Inflammatory macrophage treated with lipopolysaccharide for 4 hours (primary cell): ENCODE measurements at places on chromosomes 7 and 10.

DNA sequence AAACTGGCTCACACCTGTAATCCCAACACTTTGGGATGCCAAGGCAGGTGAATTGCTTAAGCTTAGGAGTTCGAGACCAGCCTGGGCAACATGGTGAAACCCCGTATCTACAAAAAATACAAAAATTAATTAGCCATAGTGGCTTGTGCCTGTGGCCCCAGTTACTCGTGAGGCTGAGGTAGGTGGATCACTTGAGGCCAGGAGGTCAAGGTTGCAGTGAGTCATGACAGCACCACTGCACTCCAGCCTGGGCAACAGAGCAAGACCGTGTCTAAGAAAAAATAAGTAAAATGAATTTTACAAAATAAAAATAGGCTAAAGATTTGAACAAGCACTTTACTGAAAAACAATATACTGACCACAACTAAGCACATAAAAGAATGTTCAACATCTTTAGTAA lies 9.8 kb upstream of the ORC5 start:
- no peak for DNase-seq

- no peak for DNase-seq
Measured at GRCh38 chr10:28320090-28320489, 17.2 kb upstream of the MPP7 start.

DNA sequence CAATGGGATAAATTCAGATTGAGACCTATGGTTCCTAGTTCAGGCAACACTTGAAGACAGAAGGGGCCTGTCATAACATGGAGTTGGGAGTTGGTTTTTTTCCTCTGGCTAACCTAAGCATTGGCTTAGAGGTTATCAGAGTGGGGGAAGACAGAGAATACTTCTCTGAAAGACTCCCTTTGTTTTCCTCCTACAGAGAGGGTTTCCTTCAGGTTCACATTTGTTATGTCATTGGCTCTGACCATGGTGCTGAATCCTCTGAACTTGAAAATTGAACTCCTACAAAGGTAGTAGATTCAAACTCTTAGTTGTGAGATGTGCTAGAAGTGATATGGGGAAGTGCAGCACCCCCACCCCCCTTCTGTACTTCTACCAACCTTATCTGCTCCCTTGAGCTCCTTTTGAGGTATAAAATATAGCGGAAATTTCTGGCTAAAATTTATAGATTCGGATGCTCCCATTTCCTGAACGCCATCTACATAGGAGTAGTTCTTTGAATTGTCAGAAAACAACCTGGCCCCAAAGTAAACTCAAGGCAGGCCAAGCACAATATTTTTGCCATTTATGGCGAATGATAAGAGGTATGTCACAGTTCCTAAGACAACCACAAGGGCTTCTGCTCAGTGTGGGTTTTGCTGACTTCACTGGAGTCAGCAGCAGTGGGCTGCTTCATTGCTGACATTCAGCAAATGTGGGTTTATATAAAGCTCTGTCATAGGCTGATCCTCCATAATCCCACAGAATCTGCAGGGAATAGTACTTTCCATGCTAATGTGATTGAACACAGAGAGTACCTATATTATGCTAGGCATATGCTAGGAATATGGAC lies 131.6 kb upstream of the KLF14 start:
- no peak for DNase-seq

- no peak for DNase-seq
Measured at GRCh38 chr7:911791-912480, 35.6 kb downstream of the GET4 start.

GRCh38 chr7:124328774-124329173 lies 295.9 kb upstream of the TMEM229A start:
- DNase-seq: no peak

DNA sequence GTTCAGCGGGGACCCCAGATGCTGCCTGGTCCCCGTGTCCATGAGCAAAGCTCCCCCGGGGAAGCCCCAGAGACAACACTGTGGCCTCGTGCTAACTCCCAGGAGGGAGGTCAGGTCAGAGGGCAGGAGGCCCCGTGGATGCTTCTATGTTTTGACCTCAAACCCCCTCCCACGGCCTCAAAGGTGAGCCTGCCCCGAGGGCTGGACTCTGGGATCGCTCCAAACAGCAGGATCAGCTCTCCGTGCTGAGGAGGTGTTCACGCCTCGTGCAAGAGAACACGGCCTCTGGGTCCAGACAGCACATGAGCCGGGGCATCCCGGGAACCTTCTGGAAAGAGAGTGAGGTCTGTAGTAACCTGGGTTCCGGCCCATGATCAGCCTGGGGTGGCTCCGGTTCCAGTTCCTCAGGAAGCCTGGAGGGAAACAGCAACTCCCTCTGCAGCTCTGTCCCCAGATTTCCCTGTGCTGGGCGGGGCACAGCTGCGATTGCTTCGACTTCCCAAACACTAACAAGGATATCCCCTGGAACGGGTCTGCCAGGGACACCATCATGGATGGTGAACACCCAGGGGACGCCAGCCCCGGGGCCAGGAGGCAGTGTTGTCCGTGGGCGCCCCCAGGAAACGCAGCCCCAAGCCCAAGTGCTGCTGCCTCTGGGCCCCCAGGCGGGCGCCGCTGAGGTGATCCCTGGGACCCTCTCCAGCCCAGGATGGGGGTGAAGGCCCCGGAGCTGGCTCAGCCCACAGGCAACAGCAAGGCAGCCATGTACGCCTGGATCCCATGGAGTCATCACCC lies 18.0 kb upstream of the INPP5A start:
- no peak for DNase-seq

GRCh38 chr7:47536661-47537611 lies 45.0 kb downstream of the TNS3 start:
- peak; percentile 19 for DNase-seq

- DNase-seq: no peak
Measured at GRCh38 chr10:65365878-65366277, 1560.0 kb upstream of the LRRTM3 start.

- peak; percentile 74 for DNase-seq
Measured at GRCh38 chr10:67668448-67668847, 27.5 kb downstream of the CTNNA3 start.

DNA sequence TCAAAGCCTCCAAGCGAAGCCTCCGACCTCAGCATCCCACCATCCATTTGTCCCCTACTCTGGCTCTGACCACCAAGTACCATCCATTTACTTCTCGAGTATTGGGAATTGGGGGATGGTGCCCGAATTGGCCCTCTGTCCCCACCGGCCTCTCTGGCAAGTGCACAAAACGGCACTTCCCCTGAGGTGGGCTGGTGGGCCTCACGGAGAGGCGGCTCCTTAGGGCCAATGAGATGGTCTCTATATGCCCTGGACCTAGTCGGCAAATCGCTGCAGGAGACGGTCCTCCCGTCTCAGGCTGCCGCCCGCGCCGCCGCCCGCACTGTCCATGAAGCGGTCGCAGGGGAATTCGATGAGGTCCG lies 2.8 kb downstream of the TRIL start:
- DNase-seq: no peak

- DNase-seq: no peak
Measured at GRCh38 chr7:94296881-94297280, 97.8 kb upstream of the COL1A2 start.

- no peak for DNase-seq
Measured at GRCh38 chr10:128144547-128144946, 18.3 kb upstream of the MKI67 start.

GRCh38 chr7:30557245-30557644 lies 37.4 kb upstream of the GARS1 start:
- no peak for DNase-seq

DNA sequence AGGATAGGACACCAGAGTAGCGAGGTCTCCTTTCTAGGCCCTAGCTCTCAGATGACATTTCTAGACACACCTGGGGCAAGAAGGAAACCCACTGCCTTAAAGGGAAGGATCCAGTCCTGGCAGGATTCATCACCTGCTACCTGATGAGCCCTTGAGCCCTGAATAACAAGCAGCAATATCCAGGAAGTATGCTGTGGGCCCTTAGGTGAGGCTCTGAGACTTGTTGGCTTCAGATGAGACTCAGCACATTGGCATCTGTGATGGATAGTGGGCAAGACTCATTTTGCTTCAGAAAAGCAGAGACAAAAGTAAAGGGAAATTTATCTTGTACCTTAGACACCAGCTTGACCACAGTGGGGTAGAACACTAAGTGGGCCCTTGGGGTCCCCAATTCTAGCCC lies 238.4 kb upstream of the MEOX2 start:
- no peak for DNase-seq

- DNase-seq: no peak
Measured at GRCh38 chr7:64867863-64868440, 35.1 kb upstream of the ZNF273 start.

DNA sequence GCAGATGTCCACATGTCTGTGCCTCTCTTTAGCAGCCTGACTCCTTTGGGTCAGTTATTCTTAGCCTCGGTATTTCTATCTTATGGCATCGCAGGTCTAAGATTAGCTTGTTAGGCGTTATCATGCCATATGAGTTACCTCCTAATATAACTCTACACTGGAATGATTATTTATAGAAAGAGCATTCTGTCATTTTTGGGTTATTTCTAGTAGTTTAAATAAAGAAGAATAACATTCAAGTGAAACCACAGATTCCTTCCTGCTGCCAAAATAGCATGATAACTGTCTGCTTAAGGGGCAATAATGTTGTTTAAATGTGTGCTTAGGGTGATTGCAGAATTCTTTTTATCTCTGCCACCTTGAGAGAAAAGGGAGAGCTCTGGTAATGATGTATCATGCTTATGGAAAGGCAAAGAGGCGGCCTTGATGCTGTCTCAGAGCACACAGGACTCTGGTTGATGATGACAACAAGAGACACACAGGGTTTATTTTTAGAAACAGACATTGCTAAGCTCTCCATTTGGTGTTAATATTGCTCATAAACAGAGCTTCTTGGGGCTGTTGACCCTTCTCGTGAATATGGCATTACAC lies 10.4 kb downstream of the HDAC9 start:
- DNase-seq: peak; percentile 46

- DNase-seq: no peak
Measured at GRCh38 chr7:47313564-47313963, 268.3 kb downstream of the TNS3 start.

- no peak for DNase-seq
Measured at GRCh38 chr7:35261041-35261440, 7.1 kb upstream of the TBX20 start.

DNA sequence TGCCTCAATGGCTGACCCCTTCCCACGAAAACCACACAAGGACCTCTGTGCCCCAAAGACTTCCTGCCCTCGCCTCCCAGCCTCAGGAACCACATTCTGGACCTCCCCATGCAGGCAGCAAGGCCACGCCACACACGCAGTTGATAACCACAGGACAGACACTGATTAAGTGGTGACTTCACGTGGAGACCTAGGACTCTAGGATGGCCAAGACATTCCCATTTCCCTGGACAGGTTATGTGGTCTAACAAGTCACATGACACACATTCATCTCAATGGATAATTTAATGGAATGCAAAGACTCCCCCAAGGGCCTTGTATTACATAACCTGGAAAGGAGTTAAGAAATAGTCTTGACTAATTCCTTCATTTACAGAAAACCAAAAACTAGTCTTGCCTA lies 110.2 kb downstream of the LARP4B start:
- DNase-seq: no peak

GRCh38 chr10:63013755-63014154 lies 119.4 kb upstream of the NRBF2 start:
- DNase-seq: peak; percentile 30

GRCh38 chr7:107694386-107694785 lies 33.8 kb downstream of the SLC26A4 start:
- DNase-seq: no peak

- DNase-seq: no peak
Measured at GRCh38 chr7:78043159-78043558, 244.6 kb downstream of the PHTF2 start.

DNA sequence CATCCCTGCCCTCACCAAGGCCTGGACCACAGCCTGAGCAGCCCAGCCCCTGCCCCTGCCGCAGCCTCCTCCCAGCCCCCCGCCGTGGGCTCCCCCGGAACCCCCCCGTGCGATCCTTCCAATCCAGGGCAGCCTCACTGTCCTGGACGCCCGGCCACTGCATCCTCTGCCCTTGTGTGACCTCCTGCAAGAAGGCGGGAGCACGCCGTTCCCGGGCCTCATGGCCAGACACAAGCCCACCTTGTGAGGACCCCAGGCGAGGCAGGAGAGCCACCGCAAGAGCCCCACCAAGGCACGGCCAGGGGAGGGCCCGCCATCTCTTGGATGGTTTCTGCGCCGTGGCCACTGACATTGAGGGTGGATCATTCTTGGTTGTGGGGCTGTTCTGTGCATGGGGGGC lies 7.8 kb upstream of the LFNG start:
- no peak for DNase-seq

GRCh38 chr10:33073641-33074415 lies 115.8 kb upstream of the ITGB1 start:
- DNase-seq: peak; percentile 6

GRCh38 chr10:93461807-93462178 lies 20.3 kb downstream of the MYOF start:
- DNase-seq: no peak

DNA sequence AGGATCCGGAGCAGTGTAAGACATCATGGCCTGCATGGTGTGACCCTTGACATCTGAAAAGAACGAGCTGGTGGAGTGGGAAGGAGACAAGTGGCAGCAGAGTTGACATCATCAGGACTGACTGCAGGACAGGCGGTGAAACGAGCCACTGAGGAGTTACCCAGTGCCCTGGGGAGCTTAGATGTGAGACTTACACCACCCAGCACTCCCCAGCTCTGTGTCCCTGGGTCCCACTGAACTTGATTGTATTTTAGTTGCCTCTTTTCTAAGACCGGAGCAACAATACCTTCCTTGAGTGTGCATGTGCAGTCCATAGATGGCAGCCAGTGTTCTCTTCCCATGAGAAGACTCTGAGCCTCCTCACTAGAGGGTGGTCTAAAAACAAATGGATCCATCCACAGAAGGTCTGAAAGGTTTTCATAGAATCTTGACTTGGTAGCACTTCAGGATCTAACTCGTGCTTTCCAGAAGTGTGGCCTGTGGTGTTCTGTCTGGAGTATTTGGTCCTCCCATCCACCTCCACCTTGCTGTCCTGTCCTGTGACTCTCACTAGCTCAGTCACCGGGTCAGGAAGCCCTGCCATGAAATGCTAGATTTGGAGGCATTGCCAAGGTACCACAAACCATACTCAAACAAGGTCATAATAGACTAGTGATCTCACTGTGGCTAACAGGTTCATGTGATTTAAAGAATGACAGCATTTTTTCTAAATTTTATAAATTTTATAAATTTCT lies 59.0 kb downstream of the IKZF1 start:
- DNase-seq: no peak

DNA sequence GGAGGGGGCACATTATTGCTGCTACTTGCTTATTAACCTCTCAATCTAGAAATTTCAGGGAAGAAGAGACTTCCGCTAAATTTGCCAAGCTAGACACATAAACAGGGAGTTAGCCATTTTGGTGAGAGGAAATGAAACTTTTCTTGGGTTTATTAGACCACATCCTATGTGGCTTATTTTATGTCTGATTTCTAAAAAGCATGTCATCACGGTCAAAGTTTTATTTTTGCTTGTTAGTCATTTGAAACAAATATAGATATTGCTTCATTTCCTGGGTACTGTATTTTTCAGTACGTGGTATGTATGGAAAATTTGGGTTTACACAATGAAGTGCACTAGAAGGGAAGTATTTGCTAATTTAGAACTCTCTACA lies 144.1 kb downstream of the TCF7L2 start:
- DNase-seq: peak; percentile 99
